Astrocyte (in vitro differentiated cells and primary cell): ENCODE measurements at places on chromosomes 4 and X.
A peak's percentile ranks its signal among the peaks of the same experiment; 100 is the strongest.

GRCh38 chrX:151984328-151984727 lies 9.9 kb upstream of the GABRE start:
- peak; percentile 92 for DNase-seq

GRCh38 chrX:133980406-133980805 lies 5.0 kb downstream of the GPC3 start:
- no peak for DNase-seq

- DNase-seq: no peak
Measured at GRCh38 chr4:132809298-132810032, 339.6 kb upstream of the PCDH10 start.

DNA sequence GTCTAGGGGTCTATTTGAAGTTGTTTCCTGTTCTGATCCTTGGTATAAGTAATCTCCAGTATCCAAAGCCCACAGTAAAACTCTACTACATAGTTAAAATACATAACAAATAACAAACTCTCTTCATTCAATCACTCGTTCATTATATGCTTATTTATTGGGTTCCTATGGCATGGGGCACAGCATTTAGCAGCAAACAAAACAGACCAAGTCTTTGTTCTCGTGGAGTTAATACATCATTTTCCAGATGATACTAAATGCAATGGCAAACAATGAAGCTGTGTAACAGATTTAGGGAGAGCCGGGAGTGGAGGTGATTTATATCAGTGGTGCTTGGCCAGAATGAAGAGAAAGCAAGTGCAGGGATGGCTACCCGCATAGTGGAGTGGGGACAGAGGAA lies 36.6 kb upstream of the SPARCL1 start:
- no peak for DNase-seq

DNA sequence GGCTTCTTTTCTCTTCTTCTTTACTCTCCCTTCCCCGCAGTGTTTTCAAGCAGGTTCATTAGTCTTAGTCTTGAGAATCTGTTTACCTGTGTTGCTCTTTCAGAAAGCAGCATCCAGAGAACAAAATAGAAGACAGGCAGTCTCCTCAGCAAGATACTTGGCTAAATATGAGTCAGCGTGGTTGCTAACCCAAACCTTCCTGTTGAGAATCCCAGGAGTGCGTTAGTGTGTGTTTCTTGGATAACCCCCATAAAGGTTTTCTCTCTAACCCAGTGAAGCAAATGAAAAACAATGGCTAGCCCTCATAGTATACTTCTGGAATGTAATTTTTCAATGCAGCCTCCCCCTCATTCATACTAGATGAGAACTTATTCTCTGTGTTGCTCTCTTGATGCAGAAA lies 41.1 kb downstream of the BMPR1B start:
- DNase-seq: peak; percentile 71

- DNase-seq: no peak
Measured at GRCh38 chr4:80183250-80184052, 13.9 kb upstream of the PRDM8 start.

GRCh38 chr4:73606465-73606974 lies 13.7 kb downstream of the RASSF6 start:
- DNase-seq: no peak
